Mononuclear cell (primary cell): ENCODE measurements at places on chromosomes 5 and 9. TPM values are rescaled to one million over a fixed set of nuclear protein-coding genes. Genes with fewer than 3 reads are reported as not detected.

Gene LHFPL2
- 9.4 TPM for total RNA-seq

Gene SKP2
- total RNA-seq = 7.6 TPM

Gene MARCHF3
- 7.8 TPM for total RNA-seq

Gene HTR4
- total RNA-seq = not detected

Gene PCDHA11
- total RNA-seq = 0.10 TPM

Gene NRARP
- 1.8 TPM for total RNA-seq

Gene WWC1
- 0.10 TPM for total RNA-seq

Gene SLC6A19
- not detected for total RNA-seq

Gene RNF180
- total RNA-seq = not detected

Gene TAS2R1
- not detected for total RNA-seq

Gene PCDHB16
- not detected for total RNA-seq

Gene PRLR
- total RNA-seq = 1.6 TPM

Gene DDX4
- total RNA-seq = not detected

Gene SLC36A2
- not detected for total RNA-seq

Gene MARCOL
- total RNA-seq = not detected

Gene ANP32B
- total RNA-seq = 28.1 TPM

Gene CDH18
- not detected for total RNA-seq

Gene SNCAIP
- not detected for total RNA-seq

Gene FAM163B
- not detected for total RNA-seq

Gene CMBL
- 0.10 TPM for total RNA-seq

Gene SPATA31E1
- not detected for total RNA-seq

Gene PCDHGB4
- 0.31 TPM for total RNA-seq

Gene PRDM9
- total RNA-seq = not detected

Gene FGF1
- not detected for total RNA-seq

Gene TOR2A
- 13.4 TPM for total RNA-seq

Gene PCDHB13
- not detected for total RNA-seq

Gene C5orf52
- not detected for total RNA-seq

Gene MSX2
- total RNA-seq = under 0.01 TPM

Gene CDH6
- not detected for total RNA-seq

Gene SPATA31C1
- not detected for total RNA-seq

Gene GKAP1
- 8.0 TPM for total RNA-seq

Gene HTR1A
- total RNA-seq = not detected

Gene SLC1A1
- not detected for total RNA-seq

Gene PCDHAC2
- total RNA-seq = not detected

Gene LRRC26
- 0.21 TPM for total RNA-seq

Gene GLRA1
- not detected for total RNA-seq

Gene SYNPO
- total RNA-seq = 0.42 TPM

Gene INSL4
- total RNA-seq = not detected

Gene BTNL9
- total RNA-seq = 0.21 TPM

Gene TAF11L10
- not detected for total RNA-seq

Gene GCNT4
- 10.8 TPM for total RNA-seq

Gene HMCN2
- not detected for total RNA-seq
